ENCODE measurements at places on chromosomes 5 and 9.

DNA sequence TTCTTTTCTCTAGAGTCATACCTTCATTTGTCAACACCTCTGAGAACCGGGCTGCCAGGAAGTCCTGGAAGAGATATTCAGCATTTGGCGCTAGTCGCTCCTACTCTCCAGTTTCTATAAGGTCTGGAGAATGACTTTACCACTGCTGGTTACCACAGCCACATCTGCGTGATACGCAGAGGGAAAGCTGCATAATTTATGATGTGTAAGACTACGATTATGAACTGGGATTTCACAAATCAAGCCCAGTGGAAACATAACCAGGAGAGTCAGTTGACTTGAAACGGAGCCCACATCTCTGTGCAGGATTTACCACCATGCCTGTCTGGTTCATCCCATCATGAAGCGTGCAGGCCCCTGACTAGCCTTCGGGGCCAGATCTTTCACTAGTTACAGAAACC, 72.6 kb downstream of the FGF1 start:
- no peak for DNase-seq

GRCh38 chr5:109654455-109654854, 35.3 kb upstream of the MAN2A1 start:
- no peak for DNase-seq

- no peak for DNase-seq
Measured at GRCh38 chr9:68934329-68934644, 79.6 kb downstream of the PRKACG start.

GRCh38 chr5:126454081-126454480, 30.9 kb downstream of the GRAMD2B start:
- no peak for DNase-seq

GRCh38 chr9:105369911-105370310, 77.9 kb upstream of the FSD1L start:
- no peak for DNase-seq

GRCh38 chr5:142466195-142466971, 141.6 kb upstream of the SPRY4 start:
- no peak for DNase-seq

DNA sequence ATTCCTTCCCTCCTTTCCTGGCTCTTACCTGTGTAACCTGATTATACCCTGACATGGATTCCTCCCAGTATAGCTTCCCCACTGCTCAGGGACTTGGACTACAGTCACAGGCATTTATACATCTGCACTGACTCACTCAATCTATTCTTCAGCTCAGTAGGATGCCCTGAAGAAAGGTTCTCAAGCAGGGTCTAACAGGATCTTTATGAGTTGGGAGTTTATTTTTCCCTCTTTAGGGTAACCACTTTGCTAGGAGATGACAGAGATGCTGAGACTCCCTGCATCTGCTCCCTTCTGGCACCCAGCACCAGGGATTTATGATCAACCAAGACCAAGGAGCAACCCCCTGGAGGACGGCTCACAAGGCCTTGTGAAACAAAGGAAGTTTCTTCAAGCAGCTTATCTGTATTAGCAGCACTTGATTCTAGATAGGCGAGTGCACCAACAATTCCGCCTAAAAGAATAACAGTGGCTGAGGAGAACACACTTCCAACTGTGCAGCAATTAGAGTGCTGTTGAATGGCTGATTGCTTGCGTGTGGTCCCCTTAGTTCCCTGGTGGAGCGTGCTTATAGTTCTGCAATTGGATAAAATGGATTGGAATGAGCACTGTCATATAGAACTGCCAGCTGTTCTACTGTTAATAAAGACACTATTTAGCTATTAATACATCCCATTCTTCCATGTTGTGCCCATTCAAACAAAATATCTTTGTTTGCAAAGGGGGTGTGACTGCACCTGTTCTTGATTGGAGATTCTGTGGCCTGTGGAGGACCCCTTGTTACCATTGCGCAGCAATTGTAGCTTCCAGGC, 482.6 kb downstream of the ZNF608 start:
- DNase-seq: no peak

GRCh38 chr5:66821688-66822429, 225.7 kb downstream of the MAST4 start:
- no peak for DNase-seq

GRCh38 chr5:151947931-151948608, 23.4 kb upstream of the GLRA1 start:
- DNase-seq: no peak

DNA sequence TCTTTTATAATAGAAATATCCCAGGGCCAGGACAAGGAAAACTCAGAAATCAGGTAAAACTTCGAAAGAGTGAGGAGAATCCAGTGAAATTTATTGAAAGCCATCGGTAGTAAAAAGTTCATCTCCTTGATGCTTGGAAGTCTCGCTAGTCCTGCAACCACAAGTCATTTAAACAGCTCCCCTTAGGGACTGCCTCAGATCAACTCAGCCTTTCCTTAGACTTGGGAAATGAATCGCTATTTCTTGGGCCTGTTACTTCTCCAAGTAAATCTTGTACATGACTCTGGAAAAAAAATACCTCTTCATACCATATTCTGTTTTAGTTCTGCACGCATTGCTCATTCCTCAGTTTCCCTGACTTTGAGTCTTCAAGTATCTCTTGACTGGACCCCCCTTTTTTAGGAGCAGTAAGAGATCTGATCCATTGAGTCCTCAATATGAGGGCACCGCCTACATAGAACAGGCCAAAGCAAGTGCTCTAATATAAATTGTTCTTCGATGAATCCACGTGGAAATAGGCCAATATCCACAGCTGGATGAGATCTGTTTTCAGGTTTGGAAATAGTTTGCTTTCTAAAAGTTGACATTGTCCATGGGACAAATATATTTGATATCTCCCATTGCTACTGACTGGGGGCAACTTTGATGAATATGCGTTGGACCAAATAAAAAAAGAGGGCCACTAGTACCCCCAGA, 114.2 kb downstream of the PRDM6 start:
- no peak for DNase-seq

DNA sequence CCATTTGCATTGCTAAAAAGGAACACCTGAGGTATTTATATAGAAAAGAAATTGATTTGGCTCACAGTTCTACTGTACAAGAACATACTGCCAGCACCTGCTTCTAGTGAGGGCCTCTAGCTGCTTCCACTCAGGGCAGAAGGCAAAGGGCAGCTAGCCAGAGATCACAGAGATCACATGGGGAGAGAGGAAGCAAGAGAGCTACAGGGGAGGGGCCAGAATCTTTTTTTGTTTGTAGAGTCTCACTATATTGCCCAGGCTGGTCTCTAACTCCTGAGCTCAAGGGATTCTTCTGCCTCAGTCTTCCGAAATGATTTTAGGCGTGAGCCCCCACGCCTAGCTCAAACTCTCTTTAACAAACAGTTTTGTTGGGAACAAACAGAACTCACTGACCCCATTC, 6.1 kb downstream of the SLCO4C1 start:
- no peak for DNase-seq

- DNase-seq: no peak
Measured at GRCh38 chr5:132797651-132798050, 15.5 kb upstream of the SOWAHA start.

DNA sequence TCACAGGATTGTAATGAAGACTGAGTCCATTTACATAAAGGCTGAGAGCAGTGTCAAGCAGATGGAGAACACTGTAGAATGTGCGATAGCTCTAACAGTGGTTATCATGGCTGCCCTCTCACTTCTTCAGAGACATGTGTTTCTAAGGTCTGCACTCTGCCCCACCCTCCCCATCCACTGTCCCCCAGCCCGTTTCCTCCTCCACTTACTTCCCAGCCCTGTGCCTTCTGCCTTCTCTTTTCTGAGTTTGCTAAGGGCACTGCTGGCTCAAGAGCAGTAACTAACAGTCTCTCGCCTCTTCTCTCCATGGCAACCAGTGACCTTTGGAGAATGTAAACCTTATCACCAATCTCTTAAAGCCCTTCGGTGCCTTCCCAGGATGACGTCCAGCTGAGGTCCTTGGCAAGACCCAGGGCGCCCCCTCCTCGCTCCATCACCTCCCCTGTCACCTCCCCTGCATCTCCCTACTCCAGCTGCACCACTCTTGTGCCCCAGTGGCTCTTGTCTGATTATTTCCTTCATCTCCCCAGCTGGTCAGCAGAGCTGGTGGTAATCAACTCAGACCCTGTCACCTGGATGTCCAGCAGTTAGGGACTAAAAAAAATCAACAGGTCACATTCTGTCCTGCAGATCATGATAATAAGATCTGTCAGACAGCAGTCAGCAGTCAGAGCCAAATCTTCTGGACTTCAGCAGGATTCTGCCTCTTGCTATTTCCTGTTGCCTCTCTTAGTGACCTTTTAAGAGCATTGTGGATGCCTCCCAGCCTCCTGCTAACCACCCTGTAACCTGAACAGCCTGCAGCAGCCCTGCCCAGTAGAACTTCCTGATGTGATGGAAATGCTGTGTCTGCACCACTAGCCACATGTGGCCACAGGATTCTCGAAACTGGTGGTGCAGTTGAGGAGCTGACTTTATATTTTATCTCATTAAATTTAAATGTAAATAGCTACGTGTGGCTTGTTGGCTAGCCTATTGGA, 9.0 kb downstream of the FXN start:
- DNase-seq: no peak

DNA sequence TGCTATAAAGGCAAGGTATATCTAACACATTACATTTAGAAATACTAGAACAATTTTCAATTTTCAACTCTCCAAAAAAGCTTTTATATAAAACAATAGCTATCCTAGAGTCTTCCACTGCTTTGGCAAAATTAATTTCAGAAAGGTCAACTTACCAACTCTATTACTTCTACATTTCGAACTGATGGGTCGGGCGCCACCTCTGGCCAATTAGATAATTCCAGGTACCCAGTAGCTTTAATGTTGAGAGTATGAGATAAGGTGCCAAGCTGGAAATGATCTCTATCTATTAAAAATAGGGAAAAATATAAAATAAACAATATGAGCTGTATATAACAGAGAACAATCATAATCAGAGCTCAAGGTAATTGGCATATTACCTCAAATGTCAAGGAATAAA, 166.6 kb downstream of the AP3B1 start:
- no peak for DNase-seq

DNA sequence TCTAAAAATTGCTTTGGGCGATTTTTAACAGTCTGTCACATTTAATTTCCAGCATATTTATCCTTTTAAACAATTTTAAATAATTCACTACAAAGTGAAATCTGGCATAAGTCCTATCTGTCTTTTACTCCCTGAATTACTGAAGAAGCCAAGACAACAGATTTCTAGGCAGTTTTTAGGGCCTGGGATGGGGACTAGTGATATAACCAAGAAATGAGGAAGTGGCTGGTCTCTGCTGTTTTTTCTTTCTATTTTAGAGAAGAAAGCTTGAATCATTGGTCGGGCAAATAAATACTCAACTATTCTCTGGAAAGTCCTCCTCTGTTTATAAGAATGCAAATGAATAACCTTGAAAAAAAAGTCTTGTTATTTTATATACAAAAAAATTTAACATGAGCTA, 79.7 kb upstream of the SSBP2 start:
- no peak for DNase-seq

GRCh38 chr9:21967702-21968101, 26.5 kb downstream of the CDKN2A start:
- no peak for DNase-seq

- no peak for DNase-seq
Measured at GRCh38 chr5:131684595-131684994, 49.6 kb upstream of the RAPGEF6 start.

DNA sequence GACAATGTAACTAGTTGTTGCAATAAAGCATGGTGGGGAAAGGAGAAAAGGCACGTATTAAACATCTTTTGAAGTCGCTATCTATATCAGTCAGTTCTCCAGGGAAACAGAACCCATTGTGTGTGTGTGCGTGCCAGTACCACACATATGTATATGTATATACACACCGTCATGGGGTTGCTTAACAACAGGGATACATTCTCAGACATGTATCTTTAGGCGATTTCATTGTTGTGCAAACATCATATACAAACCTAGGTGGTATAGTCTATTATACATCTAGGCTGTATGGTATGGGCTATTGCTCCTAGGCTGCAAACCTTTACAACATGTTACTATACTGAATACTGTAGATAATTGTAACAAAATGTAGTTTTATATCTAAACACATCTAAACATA, 2.3 kb downstream of the CDKN2B-AS1 start:
- no peak for DNase-seq

DNA sequence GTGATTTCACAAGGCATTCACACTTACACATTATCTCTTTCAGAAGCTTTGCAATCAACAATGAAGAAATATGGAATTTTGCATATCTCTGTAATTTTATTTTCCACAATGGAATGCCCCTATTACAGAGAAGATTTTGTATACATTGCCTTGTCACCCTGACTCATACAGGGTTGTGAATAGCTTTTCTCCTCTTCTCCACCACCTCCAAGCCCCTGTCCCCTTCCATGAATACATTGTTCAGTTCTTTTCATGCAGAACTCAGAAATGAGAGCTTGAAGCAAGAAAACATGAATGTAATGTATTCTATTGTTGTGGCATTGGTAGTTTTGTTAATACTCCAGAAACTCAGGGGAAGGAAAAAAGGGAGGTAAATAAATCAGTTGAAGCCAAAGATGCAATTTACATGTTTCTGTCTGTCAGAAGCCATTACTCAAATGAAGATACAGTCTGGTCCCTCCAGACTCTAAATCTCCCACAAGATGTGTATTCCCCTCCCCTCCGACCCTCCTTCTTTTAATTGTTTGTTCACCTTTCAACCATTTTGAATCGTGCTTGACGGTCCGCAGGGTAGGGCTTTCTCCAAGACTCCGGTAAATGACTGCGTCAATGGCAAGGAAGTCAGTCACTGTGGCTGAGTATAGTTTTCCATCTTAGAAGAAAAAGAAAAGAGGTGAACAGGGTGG, 86.1 kb downstream of the SEMA6A start:
- DNase-seq: no peak

GRCh38 chr5:67732471-67732870, 483.1 kb upstream of the PIK3R1 start:
- DNase-seq: no peak

DNA sequence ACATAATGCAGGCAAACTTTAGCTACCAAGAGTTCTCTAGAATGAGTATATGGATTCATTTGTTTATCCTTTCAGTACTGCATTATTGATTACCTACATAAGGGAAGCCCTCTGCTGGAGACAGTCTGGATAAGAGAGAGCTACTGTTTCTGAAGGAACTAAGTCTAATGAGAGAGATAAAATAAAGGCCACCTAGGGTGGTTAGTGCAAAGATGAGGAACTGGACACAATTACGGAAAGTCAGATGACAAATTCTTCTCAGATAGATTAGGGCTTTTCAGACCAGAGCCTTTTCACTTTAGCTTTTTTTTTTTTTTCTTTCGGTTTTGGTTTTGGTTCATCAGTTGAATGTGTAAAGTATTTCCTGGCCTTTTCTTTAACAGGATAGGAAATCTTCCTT, 31.3 kb downstream of the ISOC1 start:
- DNase-seq: no peak

DNA sequence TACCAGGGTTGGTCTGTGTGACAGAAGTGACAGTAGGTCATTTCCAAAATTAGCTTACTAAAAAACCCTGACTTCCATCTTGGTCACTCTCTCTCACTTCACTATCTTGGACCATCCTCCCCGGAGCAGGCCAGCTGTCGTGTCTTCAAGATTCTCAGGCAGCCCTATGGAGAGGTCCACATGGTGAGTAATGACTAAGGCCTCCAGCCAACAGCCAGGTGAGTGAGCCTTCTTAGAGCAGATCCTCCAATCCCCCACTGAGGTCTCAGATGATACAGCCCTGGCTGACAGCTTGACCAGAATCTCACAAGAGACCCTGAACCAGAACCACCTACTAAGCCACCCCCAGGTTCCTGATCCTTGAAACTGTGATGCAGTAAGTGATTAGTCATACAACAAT, 92.0 kb downstream of the DCP2 start:
- no peak for DNase-seq

GRCh38 chr5:94367900-94368299, 250.5 kb downstream of the KIAA0825 start:
- no peak for DNase-seq

- DNase-seq: peak; percentile 31
Measured at GRCh38 chr5:142432369-142432863, 107.6 kb upstream of the SPRY4 start.

Data from CD4-positive, alpha-beta T cell (primary cell).